Activated CD4-positive, alpha-beta memory T cell treated with anti-CD3 and anti-CD28 coated beads, Interleukin-2, amount 10 ng/mL, durations not matched to agents 7 days and 5 days (primary cell): ENCODE measurements at places on chromosomes 5 and 9. TPM values are rescaled to one million over a fixed set of nuclear protein-coding genes. Genes with fewer than 3 reads are reported as not detected.

PCDHB13 gene
- not detected for total RNA-seq

ADAMTS12 gene
- total RNA-seq = not detected

HAVCR1 gene
- total RNA-seq = 3.7 TPM

CBY3 gene
- total RNA-seq = 0.68 TPM

MEGF10 gene
- total RNA-seq = not detected

KCNIP1 gene
- not detected for total RNA-seq

SAXO1 gene
- not detected for total RNA-seq

ZDHHC12 gene
- total RNA-seq = 81.5 TPM

SPINK4 gene
- not detected for total RNA-seq

SPATA24 gene
- 9.5 TPM for total RNA-seq

LCN2 gene
- not detected for total RNA-seq

PTGR1 gene
- total RNA-seq = 0.85 TPM

ZBED3 gene
- 0.85 TPM for total RNA-seq

UGT3A2 gene
- 0.15 TPM for total RNA-seq

PPP3R2 gene
- not detected for total RNA-seq

ANKRD18A gene
- total RNA-seq = 3.4 TPM

CTSV gene
- total RNA-seq = 0.73 TPM

ANKS6 gene
- total RNA-seq = 2.7 TPM

GRCh38 chr9:137564134-137564533, 12.5 kb downstream of the MRPL41 start:
- no peak for DNase-seq

GRCh38 chr5:68246802-68247201, 31.2 kb downstream of the PIK3R1 start:
- DNase-seq = no peak

DNA sequence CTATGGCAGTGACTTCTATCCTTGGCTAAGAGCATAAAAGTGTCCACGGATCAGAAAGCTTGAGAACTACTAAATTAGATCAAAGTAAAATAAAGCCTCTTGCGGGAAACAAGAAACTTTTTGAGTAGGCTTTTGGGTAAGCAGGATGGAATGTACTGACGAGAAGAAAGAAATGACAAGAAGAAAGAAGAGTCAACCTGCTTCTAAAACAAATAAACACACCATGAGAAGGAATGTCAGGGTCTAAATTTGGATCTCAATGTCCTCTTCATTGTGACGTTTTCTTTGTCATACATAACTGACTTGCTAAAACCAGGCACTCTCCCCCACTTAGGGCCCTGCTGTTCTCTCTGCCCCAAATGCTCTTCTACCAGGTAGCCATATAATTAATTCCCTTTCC, 290.1 kb upstream of the PTGER4 start:
- DNase-seq = no peak

GRCh38 chr5:58507715-58508114, 16.5 kb downstream of the GAPT start:
- no peak for DNase-seq

- no peak for DNase-seq
These were observed 1.8 kb downstream of the TCF7 start for GRCh38 chr5:134116286-134116685.

- DNase-seq = no peak
These were observed 29.3 kb downstream of the SGCD start for GRCh38 chr5:156356238-156356637.

- no peak for DNase-seq
These were observed 129.8 kb upstream of the SLC24A2 start for GRCh38 chr9:19918630-19919029.

GRCh38 chr5:110256298-110256697, 470.2 kb downstream of the TMEM232 start:
- DNase-seq = no peak

DNA sequence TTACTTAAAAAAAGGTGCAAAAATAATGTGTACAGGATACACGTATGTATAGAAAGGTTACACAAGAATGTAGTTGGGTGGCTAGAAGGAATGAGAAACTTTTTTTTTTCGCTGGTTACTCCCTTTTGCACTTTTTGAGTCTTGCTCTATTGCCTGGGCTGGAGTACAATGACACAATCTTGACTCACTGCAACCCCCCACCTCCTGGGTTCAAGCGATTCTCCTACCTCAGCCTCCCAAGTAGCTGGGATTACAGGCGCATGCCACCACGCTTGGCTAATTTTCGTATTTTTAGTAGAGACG, 15.8 kb downstream of the FBXW11 start:
- DNase-seq = no peak

GRCh38 chr5:157651623-157652376, 438 bp downstream of the SOX30 start:
- DNase-seq = peak; percentile 86

- DNase-seq = no peak
These were observed 473.6 kb upstream of the TNC start for GRCh38 chr9:115591584-115591984.

- DNase-seq = no peak
These were observed 116.6 kb upstream of the ADAMTSL1 start for GRCh38 chr9:18357321-18357720.

GRCh38 chr9:82645600-82645999, 417.3 kb downstream of the RASEF start:
- DNase-seq = no peak

DNA sequence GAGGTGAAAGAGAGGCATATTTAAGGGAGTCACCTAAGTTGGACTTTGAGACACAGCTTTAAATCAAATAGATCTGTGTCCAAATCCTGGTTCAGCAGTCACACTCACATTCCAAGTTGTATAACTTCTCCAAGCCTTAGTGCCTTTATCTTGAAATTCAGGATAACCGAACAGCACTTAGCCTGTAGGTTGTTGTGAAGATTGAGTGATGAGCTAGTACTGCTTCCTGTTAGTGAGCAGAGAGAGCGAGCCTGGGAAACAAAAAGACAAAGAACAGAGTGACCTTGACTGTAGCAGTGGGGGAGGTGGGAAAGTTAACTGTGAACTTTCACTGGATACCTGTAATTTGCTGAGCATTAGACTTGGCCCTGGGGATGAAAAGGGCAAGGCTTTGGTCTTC, 22.4 kb downstream of the MAML1 start:
- DNase-seq = no peak

DNA sequence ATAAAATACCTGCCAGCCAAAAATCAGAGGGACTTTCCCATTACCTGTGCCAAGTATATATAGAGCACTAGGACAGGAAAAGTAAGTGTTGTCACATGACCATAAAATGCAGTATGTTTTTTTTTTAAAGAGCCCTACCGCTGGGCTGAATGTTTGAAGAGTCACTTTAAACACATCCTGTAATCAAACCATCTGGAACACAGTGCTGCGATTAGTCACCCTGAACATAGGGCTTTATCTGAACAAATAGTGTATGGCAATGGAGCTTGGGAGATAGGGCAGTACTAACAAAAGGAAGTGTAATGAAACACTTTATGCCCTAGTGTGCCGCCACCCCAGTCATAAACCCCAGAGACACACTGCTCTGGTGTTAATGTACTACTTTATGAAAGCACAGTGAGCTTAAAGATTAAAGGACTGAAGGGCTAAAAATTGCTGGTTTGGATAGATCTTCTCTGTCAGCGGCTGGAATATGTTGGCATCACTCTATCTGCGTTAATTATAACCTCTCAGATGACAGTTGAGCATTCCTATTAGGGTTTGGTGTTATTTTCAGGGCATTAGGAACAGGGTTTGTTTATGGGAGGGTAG, 90.4 kb downstream of the ZNF608 start:
- DNase-seq = no peak

DNA sequence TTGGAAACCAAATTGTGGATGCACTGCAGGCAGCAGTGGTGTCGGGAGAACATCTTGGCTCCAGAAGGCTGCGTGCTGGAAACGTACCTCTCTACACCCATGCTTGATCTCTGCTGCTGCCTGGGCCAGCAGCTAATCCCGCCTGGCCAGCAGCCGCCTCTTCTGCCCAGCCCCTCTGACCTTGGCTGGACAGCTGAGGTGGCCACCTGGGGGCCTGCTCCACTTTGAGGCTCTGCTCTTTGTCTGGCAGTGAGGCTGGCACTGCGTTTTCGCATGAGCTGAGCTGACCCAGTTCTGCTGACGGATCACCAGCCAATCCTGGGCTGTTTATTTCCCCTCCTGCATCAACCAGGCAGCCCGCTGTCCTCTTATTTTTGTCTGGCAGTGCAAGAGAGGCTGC, 154.9 kb downstream of the TENT4A start:
- no peak for DNase-seq

DNA sequence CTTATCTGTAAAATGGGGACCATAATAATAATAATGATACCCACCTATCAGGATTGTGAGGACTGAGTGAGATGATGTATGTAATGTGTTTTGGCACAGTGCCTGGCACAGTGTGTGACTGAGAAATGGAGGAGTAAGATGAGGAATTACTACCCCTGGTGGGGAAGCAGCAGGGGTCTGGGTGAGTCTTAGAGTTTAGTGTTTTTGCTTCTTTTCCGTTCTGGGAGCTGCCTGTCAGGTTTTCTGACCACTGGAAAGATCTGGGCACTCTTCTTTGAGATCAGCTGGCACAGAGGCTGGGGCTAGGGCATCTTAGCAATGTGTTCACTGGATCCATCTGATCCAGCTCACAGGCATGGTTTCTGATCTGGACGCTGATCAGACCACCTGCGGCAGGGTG, 8.5 kb downstream of the LCP2 start:
- DNase-seq = no peak

DNA sequence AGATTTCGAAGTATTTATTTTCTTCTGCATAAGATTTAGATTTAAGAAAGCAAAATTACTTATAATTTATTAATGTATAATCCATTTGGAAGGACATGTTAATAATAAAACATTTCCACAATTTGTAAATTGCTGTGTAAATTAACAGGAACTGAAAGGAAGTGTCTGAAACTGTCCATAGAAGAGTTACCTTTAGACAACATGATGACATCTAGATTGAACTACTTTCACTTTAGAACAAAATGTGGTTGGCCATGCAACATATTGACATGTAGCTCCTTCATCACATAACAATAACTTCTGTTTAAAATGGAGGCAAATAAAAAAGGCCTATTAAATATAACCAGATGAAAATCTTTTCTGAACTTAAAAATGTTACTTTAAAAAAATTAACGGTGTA, 1849.5 kb upstream of the ACO1 start:
- no peak for DNase-seq

GRCh38 chr9:35814106-35814840, 569 bp downstream of the HINT2 start:
- DNase-seq = peak; percentile 62

- no peak for DNase-seq
These were observed 56.8 kb downstream of the PTPN3 start for GRCh38 chr9:109441296-109441695.

DNA sequence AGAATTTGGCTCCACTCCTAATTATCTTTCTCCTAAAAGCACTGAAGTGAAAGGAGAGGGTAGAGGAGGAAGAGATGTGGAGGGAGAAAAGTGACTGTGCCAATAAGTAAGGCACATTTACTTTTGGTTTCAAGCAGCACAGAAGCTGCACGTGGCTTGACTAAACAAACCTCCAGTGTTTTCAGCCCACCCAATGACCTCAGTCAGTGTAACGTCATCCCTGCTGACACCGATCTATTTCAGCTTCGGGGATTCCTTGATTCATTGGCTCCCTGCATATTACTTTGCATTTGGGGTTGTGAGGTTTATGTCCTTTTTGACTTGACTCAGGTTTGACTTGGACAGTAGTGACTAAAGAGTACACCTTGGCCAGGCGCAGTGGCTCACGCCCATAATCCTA, 35.6 kb upstream of the NIM1K start:
- no peak for DNase-seq

- DNase-seq = no peak
These were observed 26.8 kb downstream of the TDRD7 start for GRCh38 chr9:97438666-97439065.

DNA sequence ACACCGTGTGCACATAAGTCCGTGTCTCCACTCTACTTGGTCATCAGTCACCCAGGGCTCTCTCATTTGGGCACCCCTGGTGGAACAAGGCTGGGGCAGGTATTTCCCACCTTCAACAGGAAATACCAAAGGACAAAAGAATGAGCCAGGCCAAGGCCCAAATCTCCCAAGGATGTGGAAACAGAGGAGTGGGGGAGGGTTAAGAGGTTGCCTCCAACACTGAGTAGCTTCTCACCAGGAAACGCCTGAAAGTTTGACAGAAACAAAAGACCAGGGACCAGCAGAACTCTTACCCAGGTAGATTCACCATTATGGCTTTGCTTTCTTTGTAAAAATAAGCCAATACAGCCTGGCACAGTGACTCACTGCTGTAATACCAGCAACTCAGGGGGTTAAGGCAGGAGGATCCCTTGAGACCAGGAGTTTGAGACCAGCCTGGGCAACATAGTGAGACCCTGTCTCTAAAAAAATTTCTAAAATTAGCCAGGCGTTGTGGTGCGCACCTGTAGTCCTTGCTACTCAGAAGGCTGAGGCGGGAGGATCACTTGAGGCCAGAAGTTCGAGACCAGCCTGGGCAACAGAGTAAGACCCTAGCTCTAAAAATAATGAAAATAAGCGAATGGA, 12.7 kb downstream of the SLC1A3 start:
- DNase-seq = no peak

GRCh38 chr5:107672211-107673038, 1.7 kb upstream of the EFNA5 start:
- no peak for DNase-seq

DNA sequence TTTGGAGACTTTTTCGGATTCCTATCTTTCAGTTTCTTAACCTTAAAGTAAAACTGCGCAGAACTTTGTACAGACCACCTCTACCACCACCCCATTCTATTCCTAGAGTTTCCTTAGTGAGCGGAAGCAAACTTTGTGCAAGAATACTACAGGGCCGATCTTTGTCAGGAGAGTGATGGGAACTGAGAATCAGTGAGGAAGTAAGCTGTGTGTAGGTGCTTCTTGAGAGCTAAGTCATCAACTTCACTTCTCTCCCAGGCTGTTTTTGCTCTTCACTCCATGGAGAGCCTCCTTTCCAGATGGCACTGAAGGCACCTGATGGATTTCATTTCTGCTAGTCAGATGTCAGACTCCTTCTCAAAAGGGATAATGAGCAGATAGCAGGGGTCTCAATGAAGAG, 127.3 kb downstream of the SPATA31D1 start:
- no peak for DNase-seq

DNA sequence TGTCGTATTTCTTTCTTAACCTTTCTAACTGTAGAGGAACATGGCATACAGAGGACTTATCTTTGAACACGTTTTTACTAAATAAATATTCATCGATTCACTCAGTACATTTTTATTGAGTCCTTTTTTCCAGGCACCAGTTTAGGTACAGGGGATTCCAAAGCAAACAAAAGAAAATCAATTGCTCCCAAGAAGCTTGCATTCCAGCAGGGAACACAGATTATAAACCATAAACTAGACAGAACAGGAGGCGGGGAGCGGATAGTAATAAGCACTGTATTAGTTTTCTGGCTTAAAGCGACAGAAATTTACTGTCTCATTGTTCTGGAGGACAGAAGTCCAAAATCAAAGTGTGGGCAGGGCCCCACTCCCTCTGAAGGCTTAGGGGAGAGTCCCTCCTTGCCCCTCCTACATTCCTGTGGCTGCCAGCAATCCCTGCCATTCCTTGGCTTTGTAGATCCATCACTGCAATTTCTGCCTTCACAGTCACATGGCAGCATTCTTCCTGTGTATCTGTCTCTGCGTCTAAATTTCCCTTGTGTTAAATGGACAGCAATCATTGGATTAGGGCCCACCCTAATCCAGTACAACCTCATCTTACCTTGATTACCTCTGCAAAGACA, 115.5 kb downstream of the COL23A1 start:
- DNase-seq = no peak

- DNase-seq = no peak
These were observed 3.2 kb downstream of the TOR2A start for GRCh38 chr9:127731938-127732337.

GRCh38 chr9:133351908-133352634, 4.1 kb downstream of the RPL7A start:
- DNase-seq = peak; percentile 61
